ENCODE measurements at places on chromosomes 16 and 17. TPM values are rescaled to one million over a fixed set of nuclear protein-coding genes. Genes with fewer than 3 reads are reported as not detected.

The ACSM2A gene
- total RNA-seq, result not detected

- DNase-seq, result no peak
These were observed 132.6 kb upstream of the NOL11 start for GRCh38 chr17:67585077-67585602.

DNA sequence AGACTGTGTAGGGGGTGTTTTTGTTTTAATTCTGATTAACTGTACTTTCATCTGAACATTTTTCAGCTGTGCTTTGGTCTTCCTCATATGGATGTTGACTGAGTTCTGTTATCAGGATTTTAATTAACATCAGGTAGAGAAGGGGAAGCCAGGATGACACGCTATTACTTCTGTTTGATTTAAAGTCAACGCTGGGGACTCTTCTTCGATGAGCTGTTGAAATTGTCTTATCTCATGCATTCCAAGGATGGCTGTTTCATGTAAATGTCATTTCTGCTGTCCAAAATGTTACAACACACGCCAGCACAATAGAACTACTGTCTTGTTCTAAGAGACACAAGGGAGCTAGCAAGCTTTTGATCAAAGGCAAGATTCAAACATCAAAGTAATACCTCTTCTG is 263.3 kb upstream of the CDH5 start:
- no peak for DNase-seq

DNA sequence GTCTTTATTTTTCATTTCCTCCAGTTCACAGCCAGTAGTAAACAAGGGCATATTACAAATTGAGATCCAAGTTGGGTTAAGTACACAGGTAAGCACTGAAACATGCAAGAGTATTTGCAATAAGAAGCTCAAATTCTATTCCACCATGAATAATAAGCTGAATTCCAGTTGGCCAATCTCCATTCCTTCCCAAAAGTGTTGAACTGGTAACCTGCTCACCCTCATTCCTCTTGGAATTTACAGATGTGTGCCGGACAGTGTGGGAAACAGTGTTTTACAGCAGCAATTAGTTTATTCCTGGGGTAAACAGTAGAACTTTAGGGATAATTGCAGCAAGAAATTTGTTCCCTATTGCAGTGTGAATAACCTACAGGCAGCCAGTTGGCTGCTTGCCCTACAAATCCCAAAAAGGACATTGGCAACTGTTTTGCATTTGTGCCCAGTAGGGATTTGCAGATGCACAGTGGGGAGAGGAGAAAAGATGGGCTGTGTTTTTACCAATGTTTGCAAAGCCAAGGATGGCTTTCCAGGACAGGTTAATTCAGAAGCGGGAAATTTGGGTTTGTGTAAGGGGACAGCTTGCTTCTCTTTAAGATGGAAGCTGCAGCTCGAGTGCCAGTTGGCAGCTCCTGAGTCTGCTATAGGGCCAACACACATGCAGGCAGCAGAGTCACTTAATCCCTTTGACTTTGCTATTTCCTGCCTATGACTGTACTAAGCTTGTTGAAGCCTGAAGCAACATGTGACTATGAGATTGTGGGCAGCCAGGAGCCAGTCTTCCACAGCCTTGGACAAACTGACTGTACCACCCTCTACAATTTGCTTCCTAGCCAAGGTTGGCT is 318.9 kb downstream of the MAP2K6 start:
- DNase-seq, result no peak

GRCh38 chr17:1709971-1710806 is at the start of gene TLCD2:
Gene TLCD2 (minus strand): TSS chr17:1710377. CDS start chr17:1710242, 135 bp downstream.
- DNase-seq, result peak; percentile 73

- peak; percentile 53 for DNase-seq
These were observed 12.2 kb upstream of the LONP2 start for GRCh38 chr16:48231727-48232492.

DNA sequence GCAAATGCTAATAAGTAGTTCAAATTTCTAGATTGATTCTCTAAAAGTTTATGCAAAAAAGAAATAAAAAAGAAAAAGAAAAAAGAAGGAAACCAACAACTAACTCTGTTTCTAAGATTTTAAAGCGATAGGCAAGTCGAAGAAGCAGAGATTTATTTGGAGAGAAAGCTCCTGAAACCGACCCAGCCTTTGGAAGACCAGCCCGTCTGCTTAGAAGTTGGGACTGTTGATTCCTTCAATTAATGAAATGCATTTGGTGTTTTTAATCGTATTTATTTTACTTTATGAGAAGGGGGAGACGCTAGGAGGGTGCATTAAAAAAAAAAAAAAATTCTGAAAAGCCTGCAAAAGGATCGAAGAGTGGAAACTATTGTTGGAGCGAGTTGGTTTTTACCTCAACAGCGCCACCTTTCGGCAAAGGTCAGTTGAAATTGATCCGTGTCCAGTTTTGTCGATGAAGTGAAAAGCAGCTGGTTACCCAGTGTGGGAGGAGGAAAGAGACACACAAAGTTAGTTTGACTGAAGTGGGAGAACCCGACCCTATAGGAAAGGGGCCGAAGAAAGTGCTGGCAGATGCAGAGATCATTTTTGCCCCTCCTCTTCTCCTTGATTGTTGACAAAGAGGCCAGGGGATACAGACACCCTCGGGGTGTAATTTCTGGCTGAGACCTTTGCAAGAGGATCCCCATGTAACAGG is 1.5 kb upstream of the MAF start:
- DNase-seq, result peak; percentile 83

DNA sequence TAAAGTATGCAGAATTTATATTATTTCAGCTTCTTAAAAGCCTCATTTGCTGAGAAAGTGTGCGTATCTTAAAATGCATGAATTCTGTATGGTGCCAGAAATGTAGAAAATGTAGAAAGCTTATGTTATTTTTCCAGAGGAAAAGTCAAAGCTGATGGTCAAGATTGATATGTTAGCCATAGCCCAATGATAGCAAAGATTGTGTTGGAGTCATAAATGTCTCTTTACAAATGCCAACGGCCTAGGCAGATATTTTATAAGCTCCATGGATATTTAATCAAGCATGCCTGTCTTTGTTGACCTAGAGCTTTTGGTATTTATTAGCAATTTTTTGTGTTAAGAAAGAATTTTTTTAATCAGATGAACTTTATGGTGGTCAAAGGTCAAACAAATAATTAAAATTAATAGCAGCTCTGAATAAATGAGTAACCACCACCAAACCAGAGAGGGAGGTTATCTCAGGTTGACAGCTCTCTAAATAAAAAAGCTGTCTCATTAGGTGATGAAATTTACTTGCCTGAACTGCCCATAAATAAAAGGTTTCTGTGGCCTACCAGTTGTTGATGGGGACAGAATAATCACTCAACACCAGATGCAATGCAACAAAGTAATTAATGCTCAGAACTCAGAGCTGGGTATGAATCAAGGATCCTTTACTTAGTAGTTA is 28.5 kb downstream of the CLEC3A start:
- no peak for DNase-seq

GRCh38 chr16:75225678-75226515 is 7.1 kb downstream of the CTRB1 start:
- DNase-seq, result no peak

DNA sequence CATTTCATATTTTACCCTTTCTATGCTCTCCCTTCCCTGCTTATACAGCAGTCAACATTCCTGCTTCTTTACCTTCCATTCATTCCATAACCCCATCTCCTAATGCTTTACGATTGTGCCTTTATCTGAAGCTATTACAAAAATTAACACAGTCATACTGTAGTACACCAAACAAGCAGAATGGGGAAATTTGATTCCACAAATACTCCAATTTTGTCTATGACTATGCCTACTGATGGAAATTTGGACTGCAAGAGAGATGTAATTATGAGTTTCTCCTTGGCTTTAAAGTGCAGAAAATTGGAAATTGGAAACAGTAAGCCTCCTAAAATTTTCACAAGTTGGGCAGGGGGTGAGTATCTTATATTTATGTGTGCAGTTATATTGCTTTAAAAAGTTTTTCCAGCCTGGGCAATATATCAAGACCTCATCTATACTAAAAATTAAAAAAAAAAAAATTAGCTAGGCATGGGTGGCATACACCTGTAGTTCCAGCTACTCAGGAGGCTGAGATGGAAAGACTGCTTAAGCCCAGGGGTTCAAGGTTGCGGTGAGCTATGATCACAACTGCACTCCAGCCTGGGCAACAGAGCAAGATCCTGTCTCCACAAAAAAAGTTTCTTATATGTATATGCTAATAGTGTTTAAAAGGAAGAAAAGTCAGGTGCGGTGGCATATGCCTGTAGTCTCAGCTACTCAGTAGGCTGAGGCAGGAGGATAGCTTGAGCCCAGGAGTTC is 3.0 kb downstream of the APPBP2 start:
- DNase-seq, result no peak

DNA sequence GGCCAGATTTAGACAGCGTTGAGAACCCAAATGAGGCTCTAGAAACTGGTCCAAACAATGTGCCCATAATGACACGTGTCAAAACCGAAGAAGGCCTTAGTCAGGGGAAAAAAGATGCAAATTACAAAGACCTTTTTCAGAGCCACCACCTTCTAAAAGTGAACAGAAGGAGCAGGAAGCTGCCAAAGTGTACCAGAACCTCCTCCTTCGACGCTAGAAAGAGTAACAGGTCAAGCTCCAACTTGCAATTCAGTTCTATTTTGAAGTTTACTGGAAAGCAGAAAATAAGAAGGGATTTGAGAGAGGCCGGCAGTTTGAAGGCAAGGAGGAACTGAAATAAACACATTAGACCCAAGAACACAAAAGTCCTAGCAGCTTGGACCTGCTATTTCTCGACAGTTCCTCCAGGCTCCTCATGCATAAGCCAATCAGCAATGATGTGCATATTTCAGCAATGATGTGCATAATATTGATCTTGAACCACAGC is 61.8 kb downstream of the XYLT1 start:
- DNase-seq, result no peak

The IGF2BP1 gene
- total RNA-seq, result 434 TPM

DNA sequence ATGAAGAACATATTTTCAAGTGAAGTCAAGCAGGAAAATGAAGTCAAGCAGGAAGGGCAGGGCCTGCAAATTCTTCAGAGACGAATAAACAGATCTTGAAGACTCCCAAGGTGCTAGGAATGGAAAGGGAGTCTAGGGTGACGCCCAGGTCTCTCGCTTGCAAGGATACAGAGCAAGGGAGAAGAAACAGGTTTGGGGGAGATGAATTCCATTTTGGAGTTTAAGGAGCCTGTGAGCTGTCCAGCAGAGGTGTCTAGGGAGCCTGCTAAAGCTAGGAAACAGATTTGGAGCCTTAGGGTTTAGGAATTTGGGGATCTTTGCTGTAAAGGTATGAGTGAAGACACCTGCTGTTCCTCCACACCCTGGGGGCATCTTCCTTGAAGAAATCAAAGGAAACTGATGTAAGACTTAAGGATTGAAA is 2.0 kb upstream of the UNKL start:
- no peak for DNase-seq
